Activated naive CD4-positive, alpha-beta T cell treated with anti-CD3 and anti-CD28 coated beads, Interleukin-2, amount 50 U/mL, for 72 hours (primary cell): ENCODE measurements at places on chromosomes 11 and 22.

GRCh38 chr11:350723-351255 lies 18.5 kb upstream of the B4GALNT4 start:
- no peak for DNase-seq

DNA sequence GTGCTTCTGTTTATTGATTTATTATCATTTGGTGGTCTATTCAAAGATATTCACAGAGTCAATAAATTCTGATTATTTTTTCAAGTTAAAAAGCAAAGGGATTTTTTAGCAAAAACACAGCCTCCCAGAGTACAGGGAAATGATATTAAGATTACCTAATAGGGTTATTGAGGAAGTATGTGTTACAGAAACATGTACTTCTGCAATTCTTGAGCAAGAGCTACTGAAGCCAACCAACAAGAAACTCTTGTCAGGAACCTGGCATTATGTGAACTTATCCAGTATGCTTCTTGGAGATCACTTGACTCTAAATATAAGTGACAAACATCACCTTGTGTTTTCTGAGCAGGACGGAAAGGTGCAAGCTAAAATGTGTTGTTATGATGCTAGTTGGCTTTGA lies 42.0 kb upstream of the CARD18 start:
- no peak for DNase-seq

- peak; percentile 47 for DNase-seq
These were observed 2.5 kb upstream of the ZDHHC8 start for GRCh38 chr22:20128902-20129746.

DNA sequence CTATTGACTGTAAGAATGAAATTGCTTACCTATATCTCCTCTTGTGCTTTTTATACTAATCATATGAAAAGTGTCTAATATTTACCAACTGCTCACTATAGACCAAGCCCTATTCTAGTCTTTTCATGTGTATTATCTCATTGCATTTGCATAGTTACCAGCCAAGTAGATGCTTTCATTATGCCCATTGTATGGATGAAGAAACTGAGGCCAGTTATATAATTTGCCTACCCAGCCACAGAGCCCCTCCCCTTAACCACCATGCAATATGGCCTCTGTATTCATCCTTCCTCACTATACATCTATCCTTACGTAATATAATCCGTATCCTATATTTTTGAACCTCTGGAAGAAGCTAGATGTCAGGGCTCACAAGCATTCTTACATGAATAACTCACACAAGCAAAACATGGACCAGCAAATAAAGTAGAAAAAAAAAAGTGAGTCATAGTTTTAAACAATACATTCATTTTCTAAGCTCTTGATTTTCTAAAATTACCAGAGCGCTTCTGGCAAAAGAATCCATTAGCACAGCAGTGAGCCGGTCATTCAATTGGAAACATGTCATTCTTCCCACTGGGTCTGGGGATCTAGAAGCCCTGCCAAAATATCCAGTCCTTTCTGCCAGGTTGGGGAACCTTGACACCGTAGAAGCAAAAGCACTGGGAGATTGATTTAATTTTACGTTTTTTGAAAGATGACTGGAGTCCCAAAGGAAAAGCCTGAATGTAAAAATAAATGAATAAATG lies 80.0 kb downstream of the C11orf91 start:
- no peak for DNase-seq
